ENCODE measurements at places on chromosomes 16 and 17.

- DNase-seq: no peak
Measured at GRCh38 chr17:74964246-74964761, 8.3 kb downstream of the HID1 start.

DNA sequence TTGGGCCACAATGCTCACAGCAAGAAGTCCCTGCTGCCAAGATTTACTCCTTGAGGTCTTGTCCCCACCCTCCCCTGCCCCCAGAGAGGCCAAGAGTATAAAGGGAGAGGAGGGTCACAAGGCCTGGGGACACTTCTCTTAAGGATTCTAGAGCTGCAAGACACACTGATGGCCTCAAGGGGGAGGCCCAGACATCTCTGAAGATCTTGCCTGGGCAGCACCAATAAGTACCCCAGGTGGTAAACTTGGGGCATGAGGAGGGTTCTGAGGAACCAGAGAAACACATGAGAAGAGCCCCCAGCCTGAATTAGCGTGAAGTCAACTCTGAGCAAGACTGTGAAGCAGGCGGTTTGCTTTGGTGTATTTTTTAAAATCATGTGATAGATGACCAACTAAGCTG lies 26.8 kb upstream of the MTMR4 start:
- DNase-seq: no peak

DNA sequence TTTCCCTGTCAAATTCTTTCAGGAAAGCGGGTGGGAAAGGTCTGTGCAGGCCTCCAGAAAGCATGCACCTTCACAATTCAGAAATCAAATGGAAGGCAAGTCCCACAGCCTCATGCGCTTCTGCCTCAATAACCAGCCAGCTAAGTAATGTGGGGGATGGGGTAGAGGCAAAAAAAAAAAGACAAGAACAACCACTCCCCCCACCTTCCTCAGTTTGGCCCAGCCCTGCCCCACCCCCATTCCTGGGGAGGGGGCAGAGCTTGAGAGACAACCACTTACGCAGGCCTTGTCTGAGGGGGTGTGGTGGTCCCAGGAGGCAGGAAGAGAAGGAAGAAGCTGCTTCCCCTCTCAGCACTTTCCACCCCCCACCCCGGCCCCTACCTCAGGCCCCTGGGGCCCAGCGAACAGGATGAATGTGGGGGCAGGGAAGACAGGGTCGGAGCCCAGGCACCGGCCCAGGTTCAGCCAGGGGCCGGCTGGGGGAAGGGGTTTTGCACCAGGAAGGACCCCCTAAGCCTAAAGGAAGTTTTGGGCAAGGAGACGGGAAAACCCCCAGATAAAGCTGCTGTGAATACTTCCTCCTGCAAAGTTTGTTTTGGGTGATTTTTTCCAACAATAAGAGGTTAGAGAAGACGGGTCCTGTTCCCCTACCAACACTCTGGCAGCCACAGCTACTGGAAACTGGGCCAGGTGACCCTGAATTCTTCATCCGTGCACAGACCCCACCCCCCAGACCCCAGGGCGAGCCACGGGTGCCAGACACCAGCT lies 1.2 kb downstream of the JUP start:
- no peak for DNase-seq

GRCh38 chr16:4321286-4322120 lies 5.6 kb downstream of the GLIS2 start:
- DNase-seq: no peak

DNA sequence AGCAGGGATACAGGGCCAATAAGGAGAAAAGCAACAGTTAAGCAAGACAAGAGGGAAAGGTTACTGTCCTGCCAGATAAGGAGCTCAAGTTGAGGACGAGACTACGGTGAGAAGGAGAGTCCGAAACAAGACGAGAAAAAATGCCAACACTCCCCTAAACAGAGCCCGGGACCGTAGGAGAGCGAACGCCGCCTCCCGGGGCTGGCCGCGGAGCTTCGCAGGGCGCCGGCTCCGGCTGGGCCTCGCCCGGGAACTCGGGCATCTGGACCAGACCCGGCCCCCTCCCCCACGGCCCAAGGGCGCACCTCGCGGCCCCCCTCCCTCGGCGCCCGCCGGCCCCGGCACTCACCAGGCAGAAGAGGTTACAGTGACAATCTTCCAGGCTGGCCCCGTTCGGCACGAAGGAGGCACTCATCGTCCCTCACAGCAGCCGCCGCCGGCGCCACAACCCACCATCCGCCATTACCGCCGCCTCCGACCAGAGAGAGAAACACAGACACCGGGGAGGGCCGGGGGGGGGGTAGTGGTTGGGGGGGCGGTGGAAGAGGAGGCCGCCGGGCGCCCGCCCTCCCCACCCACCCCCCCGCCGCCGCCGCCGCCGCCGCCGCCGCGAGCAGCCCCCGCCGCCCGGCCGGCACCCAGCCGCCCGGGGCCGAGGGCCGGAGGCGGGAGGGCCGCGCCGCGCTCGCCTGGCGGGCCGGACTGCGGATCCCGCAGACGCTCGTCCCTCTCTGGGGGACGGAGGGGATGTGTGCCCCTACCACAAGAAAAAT lies at the start of gene MED13:
Gene MED13, minus strand, starts transcription at position 488 of the 773 bp plus-strand sequence. Its CDS starts 73 bp downstream, at position 415.
- peak; percentile 74 for DNase-seq

DNA sequence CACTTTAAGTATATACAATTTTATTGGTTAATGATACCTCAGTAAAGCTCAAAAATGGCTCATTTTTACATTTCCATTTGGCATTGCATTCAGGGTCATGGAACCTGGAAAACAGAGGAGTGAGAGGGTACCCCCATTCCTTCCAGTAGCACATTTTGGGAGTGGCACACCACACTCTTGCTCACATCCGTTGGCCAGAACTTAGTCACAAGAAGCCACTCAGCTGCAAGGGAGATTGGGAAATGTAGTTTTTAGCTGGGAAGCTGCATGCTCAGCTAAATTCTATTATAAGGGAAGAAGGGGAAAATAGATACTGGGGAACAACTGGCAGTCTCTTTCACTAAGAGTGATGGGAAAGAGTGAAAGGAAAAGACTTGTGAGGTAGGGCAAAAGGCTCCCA lies 102.5 kb upstream of the TMEM97 start:
- no peak for DNase-seq

DNA sequence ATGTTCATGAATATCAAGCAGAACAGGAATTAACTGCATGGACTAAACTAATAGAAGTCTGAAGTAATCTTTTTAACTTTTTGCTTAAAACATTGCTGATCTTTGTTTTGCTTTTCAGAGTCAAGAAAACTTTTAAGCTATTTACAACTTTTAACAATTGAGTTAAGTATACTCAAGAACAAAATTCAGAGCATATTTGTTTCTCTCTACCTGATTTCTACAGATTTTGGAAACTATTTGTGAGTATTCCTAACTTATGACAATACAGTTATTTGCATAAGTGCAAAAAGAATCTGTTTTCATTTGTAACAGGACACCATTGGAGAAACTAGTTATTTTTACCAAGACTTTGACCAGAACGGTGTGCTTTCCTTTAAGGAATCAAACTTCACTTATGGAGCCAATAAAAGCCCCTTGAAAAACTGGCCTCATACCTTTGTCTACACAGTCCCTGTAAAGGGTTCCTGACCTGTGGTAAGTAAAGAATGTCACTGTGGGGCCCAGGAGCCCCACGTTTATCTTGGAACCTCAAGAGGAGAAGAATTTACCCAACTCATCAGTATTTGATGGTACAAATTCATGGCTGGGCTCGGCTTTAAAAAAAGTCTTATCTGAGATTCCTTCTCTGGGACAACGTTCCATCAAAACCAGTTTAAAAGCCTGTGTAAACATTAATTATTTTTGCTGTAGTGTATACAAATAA lies 11.3 kb upstream of the LDHD start:
- no peak for DNase-seq

- DNase-seq: no peak
Measured at GRCh38 chr17:17122781-17123483, 80.7 kb downstream of the MPRIP start.

GRCh38 chr16:24491731-24492130 lies 47.6 kb upstream of the RBBP6 start:
- DNase-seq: no peak

GRCh38 chr16:84844559-84845495 lies 25.0 kb downstream of the CRISPLD2 start:
- DNase-seq: no peak

GRCh38 chr16:57042157-57043111 lies 49.9 kb upstream of the CPNE2 start:
- no peak for DNase-seq

DNA sequence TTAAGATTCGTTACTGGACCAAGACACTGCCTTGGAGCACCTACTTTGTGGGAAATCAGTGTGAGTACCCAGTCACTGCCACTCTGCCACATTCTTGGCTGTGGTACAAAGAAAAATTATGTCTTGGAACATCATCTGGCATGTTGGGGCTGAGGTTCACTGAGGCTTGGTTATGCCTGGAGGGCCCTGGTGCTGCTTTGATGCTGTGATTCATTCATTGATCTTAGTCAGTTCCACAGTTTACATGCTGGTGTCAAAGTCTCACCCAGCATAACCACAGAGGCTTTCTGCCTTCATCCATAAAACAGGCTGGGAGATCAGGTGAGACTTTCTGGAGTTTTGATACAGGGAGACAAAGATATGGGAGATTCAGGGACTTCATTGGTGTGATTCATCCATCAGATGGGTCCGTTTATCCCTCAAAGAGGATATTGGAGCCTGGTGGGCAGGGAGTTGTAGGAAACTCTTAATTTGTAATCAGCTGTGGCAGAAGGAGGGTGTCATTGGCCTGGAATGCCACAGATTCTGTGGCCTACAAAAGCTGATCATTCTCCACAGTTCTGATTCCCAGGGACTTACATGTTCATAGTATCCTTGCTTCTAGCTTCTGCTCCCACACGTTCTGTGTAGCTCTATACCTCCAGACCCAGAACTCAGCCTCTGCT lies 322.5 kb downstream of the PMP22 start:
- no peak for DNase-seq

DNA sequence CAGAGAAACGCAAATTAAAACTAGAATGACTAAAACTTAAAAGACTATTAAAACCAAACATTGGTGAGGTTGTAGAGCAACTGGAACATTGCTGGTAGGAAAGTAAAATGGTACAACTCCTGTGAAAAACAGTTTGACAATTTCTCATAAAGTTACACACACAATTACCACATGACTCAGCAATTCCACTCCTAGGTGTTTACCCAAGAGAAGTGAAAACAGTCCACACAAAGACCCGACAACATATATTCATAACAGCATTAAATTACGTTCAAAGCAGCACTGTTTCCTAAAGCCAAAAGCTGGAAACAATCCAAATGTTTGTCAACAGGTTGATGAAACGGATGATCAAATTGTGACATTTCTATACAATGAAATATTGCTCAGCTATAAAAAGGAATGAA lies 26.5 kb upstream of the ALOX12 start:
- no peak for DNase-seq

DNA sequence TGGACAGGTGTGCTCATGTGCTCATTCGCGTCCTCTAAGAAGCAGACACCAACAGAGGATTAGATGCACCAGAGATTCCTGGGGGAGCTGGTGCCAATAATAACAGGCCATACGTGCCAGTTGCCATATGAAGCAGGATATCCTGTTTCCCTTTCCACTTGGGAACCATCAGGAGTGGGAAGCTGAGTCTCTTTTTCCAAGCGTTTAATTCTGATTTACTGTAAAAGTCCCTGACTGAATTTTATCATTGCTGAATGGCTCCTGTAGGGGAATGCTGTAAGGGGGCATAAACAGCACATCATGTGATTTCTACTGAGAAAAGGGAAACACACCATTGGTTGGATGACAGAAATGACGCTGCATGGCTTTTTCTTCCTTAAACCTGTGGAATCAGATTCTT lies 113.3 kb downstream of the IRF8 start:
- no peak for DNase-seq

DNA sequence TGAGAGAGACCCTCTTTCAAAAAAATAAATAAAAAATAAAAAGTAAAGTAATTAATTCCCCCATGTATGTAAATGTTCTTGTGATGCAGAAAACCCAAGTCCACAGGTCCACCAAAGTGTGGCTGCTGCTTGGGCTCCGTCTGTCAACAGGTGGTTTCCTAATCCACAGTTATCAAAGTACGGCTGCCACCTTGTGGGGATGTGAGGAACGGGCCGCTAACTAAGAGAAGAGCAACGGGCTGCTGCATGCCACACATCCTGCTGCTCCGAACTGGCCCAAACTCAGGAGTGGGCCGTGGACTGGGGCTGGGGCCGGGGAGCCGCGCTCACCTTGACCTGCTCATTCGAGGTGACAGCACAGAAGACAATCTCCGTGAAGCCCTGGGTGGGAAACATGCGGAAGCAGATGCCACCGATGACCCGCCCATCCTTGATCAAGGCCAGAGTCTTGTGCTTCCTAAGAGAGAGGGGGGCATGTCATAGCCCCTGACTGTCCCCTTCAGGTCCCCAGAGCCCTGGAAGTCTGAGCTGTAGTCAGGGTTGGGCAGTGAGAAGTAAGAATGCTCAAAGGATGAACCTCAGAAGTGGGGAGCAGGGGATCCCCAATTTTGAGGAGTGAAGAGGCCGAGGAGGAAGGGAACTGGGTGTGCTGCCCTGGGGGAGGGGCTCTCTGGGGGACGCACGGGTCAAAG lies 4.3 kb downstream of the KAT2A start:
- DNase-seq: peak; percentile 83

DNA sequence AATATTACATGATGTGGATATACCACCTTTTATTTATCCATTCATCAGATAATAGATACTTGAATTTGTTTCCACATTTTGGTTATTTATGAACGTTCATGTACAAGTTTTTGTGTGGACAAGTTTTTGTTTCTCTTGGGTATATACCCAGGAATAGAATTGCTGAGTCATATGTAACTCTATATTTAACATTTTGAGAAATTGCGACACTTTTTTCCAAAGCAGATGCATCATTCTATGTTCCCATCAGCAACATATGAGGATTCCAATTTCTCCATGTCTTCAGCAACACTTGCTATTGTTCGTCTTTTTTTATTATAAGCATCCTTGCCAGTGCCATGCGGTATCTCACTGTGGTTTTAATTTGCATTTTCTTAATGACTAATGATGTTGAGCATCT lies 93.9 kb downstream of the GSG1L start:
- DNase-seq: no peak

GRCh38 chr17:57861790-57862693 lies 12.2 kb upstream of the MRPS23 start:
- no peak for DNase-seq

DNA sequence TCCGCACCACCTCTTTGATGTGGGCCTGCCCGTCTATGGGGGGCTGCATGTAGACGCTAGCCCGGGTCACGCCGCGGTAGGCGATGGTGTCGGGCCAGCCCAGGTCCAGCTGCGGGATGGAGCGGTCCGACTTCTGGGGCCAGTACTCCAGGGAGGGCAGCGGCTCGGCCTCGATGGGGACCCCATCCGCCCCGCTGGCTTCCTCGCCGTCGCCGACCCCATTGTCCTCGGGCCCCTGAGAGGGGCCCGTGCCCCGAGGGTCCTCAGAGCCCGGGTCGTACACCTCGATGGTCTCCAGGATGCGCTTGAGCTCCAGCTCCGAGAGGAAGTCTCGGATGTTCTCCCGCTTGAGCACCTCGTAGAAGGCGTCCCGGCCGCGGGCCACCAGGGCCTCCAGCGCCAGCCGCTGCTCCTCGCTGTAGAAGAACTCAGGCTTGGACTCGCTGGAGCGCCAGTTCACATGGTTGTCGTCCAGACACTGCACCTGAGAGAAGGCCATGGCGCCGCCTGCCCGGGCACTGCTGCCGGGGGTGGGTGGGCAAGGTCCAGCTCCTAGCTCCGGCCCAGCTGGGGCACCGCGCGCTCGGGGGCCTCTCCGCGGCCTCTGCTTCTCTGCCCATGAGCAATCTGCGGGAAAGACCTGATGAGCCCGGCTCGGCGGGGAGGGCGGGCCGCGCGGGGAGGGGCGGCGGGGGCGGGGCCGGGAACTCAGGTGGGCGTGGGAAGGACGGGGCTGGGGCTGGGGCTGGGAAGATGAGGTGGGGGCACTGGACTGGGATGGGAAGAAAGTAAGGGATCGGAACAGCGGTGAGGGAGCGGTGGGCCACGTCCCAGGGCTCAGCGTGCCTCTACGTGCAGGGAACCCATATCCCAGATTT lies 782 bp downstream of the FAM83G start:
- DNase-seq: no peak
